ENCODE measurements at places on chromosomes 2 and 18.
A peak's percentile ranks its signal among the peaks of the same experiment; 100 is the strongest.

GRCh38 chr18:48551100-48551499, 12.3 kb downstream of the CTIF start:
- no peak for DNase-seq

DNA sequence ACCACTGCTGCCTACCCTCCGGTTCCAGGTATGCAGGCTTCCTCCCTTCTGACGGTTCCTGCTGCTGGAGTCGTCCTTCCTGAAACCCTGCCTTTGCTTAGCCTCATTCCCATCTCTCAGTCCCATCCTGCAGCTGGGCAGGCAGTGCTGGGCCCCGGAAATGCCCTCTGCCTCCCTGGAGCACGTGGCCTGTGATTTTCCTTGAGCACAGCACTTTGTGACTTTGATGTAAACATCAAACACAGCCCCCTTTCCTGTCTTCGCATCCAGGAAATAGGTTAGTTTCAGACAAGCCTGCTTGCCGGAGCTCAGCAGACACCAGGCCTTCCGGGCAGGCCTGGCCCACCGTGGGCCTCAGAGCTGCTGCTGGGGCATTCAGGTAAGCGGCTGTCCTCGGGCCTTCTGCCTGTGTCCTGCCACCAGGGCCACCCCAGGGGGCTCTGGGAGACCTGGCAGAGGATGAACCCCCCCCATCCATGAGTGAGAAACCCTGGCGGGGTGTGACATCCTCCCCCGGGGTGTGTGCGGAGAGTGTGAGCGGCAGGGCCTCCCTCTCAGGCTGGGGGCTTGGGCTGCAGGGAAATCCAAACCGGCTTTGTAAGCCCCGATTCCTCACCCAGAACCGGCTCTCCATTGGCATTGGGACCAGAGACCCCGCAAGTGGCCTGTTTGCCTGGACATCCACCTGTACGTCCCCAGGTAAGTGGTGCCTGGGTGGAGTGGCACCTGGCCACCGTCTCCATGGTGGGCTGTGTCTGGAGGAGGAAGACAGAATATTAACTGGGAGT, at the start of gene ZAP70:
TSS of gene ZAP70 (plus strand) at position 281 of the 788 bp plus-strand sequence. CDS start 10,461 bp downstream, outside the sequence.
- no peak for DNase-seq

- DNase-seq, result no peak
Measured at GRCh38 chr18:74529811-74530583, 4.3 kb upstream of the CNDP1 start.

DNA sequence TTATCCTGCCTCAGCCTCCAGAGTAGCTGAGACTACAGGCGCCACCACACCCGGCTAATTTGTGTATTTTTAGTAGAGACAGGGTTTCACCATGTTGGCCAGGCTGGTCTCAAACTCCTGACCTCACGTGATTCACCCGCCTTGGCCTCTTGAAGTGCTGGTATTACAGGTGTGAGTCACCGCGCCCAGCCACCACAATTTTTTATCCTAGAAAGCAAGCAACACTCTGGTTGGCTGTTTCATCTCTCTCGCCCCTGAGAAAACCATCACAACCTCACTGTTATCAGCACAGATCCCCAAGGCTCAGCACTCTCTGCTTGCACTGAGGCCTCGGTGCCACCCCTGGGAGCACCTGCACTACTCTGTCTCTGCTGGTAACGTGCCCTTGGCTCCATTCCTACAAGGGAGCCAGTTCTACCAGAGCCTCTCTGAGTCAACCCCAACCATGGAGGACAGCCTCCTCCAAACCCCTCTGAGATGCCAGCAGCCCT, 134.8 kb upstream of the AGAP1 start:
- no peak for DNase-seq

- DNase-seq, result no peak
Measured at GRCh38 chr2:164368896-164369295, 252.4 kb downstream of the GRB14 start.

GRCh38 chr18:54090856-54091255, 133.6 kb downstream of the MBD2 start:
- DNase-seq, result no peak

DNA sequence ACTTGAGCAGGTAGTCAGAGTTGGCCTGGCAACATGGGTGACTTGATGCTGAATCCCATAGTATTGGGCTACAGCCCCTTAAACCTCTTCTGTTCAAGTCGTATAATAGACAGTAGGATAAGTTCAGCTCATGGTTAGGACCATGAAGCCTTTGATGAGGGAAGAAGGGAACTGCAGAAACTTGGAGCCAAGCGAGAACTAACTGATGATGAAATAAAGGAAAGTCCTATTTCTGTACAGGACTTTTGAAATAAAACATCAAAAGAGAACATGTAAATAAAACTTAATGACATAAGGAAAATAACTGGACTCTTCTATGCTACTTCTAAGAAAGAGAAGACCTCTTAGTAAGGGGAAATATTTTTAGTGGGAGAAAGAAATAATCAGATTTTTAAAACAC, 51.2 kb upstream of the UGP2 start:
- no peak for DNase-seq

GRCh38 chr2:169260246-169260645, 102.1 kb downstream of the LRP2 start:
- DNase-seq, result peak; percentile 5

- no peak for DNase-seq
Measured at GRCh38 chr2:241935314-241935713, 65.8 kb downstream of the RTP5 start.

DNA sequence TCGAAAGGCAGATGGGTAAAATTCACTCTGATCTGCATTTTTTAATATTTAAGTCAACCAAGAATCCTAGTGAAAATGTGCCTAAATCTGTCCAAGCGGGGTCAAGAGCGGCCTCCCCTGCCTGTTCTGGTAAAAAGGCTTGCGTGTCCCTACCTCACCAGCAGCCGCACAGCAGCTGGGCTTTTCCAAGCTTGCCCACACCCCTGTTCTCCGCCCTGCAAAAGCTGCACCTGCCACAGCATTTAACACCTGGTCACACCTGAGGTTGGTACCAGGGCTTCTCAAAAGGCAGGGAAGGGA, 25.8 kb upstream of the TMEM182 start:
- peak; percentile 28 for DNase-seq

GRCh38 chr18:25279961-25280360, 72.0 kb downstream of the ZNF521 start:
- DNase-seq, result no peak

DNA sequence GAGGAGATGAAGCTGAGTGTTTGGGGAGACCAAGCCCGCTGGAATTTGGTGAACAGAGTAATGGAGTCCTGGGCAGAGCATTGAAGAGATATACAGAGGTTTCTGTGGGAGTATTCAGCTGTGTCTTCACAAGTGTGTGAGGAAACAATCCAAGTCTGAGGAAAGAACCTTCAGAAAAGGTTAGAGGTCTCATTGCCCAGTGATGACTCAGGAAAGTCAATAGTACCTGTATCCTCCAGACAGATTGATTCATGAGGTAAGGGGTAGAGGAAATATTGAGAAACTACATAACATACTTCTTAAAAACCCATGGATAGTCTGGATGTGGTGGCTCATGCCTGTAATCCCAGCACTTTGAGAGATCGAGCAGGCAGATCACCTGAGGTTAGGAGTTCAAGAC, 392.3 kb downstream of the GALNT13 start:
- no peak for DNase-seq

GRCh38 chr2:42086500-42086953, 38.7 kb downstream of the PKDCC start:
- DNase-seq, result peak; percentile 39

- DNase-seq, result no peak
Measured at GRCh38 chr2:124024561-124025170, 421 bp upstream of the CNTNAP5 start.

GRCh38 chr2:10086950-10087349, 6.7 kb upstream of the CYS1 start:
- no peak for DNase-seq

DNA sequence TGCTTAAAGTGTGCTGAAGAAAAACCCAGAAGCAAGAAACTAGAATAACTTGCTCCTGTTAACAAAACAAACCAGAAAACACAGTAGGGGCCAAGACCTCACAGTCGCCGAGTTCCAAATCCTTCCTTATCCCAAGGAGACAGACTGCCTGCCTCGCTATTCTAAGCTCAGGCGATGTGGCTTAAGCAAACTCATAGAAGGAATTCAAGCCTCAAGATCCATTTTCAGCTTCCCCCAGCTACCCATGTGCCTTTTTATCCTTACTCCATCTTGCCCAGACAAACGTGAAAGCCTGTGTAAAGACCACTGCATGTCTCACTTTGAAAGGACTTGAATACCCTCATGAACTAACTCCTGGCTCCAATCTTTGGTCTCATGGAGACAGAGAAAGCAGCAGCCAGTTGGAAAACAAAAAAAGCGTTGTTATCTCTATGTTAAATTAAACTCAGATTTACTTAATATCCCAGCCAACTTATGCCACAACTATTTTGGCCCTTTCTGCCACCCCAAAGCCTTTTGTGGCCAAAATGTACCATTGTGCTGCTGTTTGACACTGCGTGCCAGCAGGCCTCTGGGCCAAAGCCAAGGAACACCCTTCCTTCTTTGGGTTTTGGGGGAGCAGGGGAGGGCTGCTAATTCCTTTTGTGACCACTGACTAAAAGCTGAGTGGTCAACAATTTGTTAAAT, 123.2 kb upstream of the FZD5 start:
- peak; percentile 34 for DNase-seq

DNA sequence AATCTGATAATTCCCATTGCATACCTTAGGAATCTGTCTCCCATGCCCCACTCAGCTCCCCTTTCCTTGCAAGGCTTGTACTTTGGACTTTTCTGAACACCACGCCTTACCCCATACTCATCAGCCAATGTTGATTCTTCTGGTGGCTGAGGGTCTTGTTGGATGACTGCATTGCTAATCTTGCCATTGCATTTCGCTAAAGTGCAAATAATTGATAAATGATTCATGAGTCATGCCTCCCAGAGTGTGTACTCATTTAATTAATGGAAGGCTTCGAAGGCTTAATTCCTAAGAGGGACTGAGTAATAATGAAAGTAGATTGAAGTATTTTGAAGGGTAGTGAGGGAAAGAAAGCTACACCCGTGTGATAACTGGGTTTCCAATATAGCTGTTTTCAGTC, 28.0 kb upstream of the PPP1R1C start:
- no peak for DNase-seq

GRCh38 chr18:23998820-23999219, 15.7 kb upstream of the TTC39C start:
- DNase-seq, result no peak

DNA sequence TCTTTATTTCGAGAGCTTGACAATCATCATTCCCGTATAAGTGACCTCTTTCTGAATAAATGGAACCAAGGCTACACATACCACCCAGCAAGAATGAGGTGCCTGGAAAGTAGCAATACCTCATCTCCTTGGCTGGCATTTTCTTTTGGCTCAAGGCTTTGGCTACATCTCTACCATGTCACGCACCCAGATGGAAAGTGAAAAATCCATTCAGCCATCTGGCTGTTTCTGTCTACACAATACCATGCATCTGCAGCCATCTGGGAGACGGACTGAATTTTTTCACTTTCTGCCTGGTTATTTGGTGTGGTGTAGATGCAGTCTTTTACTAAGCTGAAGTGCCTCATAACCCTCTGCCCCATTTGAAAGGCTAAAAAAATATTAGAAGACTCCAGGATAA, 566.9 kb downstream of the BCL11A start:
- DNase-seq, result no peak

DNA sequence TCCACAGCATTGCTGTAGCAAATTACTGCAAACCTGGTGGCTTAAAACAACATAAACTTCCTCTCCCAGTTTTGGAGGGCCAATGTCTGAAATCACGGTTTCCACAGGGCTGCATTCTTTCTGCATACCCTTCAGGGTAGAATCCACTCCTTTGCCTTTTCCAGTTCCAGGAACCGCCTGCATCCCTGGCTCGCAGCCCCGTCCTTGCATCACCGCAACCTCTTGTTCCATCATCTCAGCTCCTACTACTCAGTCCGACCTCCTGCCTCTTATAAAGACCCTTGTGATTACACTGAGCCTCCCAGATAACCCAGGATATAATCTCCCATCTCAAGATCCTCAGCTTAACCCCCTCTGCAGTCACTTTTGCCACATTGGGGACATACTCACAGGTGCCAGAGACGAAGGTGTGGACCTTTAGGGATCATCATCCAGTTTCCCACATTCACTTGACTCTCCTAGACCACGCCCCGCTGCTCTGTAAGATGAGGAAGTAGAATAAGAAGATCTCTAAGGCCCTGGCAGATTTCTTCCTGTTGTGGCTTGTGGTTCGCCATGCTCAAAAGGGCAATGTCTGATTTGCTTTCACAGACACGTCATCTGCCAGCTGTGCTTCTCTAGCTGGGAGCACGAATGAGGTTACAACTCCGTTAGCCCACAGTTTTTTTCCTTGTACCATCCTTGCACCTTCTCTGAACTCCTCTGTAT, 103.6 kb upstream of the AGAP1 start:
- peak; percentile 55 for DNase-seq

Measured in thyroid gland (tissue), 4 donors.